DMS 273 treated with DMSO at 0.1 percent for 48 hours (cell line): ENCODE measurements at places on chromosomes 16 and 17.

GRCh38 chr17:45660474-45660873 lies 123.6 kb upstream of the CRHR1 start:
- no peak for DNase-seq

GRCh38 chr17:5023588-5024147 lies 11.6 kb downstream of the SLC52A1 start:
- no peak for DNase-seq

- DNase-seq, result no peak
Measured at GRCh38 chr16:65658349-65658748, 536.5 kb upstream of the CDH11 start.

- DNase-seq, result no peak
Measured at GRCh38 chr17:9255833-9256232, 234.5 kb downstream of the NTN1 start.

DNA sequence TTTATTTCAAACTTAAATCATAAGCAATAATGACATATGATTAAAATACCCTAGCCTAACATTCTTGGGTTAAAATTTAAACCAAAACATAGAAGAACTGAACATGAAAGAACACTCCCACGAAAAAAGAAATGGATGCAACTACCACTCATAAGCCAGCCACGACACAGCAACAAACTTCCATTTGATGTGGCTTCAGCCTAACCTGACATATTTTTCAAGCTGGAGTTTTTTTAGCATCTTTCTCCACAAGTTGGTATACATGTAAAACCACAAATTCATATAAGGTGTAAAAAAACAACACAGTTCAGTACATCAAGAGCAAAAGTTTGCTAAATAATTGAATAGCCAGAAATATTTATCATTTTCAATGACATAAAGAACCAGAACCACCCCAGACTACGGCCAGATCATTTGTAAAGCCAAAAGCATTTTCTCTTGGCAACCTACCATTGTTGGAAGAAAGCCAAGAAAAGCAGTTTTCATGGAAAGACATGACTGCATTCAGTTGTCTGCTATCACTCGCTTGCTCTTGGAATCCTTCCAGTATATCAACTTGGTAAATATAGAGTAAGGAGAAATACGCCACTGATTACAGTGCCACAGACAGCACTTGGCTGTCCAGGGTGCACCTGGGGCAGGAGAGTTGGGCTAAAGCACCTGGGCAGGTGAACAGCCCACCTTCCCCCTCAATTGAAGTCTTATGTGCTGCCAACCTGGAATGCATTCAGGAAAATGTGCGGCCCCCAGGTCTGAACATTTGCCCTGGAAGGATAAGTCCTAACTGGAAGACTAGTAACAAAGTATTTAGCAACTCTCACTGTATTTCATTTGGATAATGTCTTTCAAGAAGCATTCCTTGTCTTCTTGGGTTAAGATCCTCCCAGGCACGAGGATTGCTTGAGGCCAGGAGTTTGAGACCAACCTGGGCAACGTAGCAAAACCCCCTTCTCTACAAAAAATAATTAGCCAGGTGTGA lies 60.5 kb downstream of the CREBBP start:
- peak; percentile 48 for DNase-seq

GRCh38 chr17:80428796-80429195 lies 13.8 kb downstream of the ENDOV start:
- DNase-seq, result no peak

GRCh38 chr17:77036841-77037381 lies 103.9 kb upstream of the SEC14L1 start:
- DNase-seq, result peak; percentile 46

GRCh38 chr17:55285340-55286301 lies 20.9 kb downstream of the HLF start:
- DNase-seq, result no peak
